ENCODE measurements at places on chromosomes 13 and 19.

GRCh38 chr13:50650592-50651504, 192.6 kb downstream of the DLEU7 start:
- no peak for DNase-seq

DNA sequence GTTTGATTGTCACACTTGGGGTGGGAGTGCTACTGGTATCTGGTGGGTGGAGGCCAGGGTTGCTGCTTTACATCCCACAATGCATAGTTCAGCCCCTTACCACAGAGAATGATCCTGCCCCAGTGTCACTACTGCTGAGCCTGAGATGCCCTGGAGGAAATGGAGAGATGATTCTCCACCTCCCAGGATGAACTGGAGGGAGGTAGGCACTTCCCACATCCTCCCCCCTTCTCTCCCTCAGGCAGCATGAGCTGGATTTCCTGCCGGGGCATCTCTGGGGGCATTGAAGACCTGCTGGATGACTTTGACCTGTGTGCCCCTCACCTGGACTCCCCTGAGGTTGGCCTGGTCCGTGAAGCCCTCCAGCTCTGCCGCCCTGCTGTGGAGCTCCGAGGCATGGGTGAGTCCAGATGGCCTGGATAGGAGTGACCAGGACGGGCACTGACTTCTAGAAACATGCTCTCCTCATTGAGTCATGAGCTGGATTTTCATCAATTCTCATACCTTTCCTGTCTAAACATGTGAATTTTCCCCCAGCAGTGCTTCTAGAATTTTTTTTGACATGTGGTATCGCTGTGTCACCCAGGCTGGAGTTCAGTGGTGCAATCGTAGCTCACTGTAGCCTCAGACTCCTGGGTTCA, 45.3 kb downstream of the NWD1 start:
- DNase-seq: no peak

GRCh38 chr13:67806796-67807195, 576.7 kb upstream of the PCDH9 start:
- DNase-seq: no peak

- no peak for DNase-seq
Observed at GRCh38 chr19:28567834-28568233, 645.1 kb downstream of the UQCRFS1 start.

DNA sequence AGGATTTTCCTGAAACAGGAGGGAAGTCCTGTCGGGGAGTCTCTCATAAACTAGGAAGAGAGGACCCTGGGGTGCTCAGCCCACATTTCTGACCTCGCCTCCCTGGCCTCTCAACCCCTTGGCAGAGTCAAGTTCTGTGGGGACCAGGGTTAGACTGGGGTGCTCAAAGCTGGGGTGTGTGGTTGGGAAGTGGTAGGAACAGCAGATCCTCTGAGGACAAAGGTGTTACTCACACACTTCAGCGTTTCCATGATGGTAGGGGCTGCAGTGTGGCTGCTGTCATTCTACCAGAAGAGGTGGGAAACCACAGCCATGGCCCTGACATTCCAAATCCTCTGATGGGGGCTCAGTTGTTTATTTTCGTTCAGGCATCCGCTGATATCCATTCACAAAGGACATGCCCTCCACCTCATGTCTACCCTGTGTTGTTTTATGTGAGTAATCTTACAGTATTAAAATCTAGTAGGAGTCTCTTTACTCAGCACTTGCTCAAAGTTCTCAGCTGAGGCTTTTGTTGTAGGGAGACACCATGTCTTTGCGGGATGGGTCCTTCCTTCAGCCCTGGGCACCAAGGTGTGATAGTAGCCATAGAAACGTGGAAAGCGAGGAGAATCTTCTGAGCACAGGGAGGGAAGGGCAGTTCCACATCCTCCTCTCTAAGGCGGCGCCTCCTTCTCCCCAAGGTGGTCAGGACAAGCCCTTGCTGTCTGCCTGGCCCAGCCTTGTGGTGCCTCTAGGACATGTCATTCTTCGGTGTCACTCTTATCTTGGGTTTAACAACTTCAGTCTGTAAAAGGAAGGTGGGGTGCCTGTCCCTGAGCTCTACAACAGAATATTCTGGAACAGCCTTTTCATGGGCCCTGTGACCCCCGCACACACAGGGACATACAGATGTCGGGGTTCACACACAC, 1.5 kb downstream of the KIR2DL3 start:
- DNase-seq: no peak

GRCh38 chr19:49106648-49107135, 7.5 kb upstream of the LIN7B start:
- no peak for DNase-seq

GRCh38 chr13:63086286-63086685, 1670.6 kb upstream of the PCDH20 start:
- DNase-seq: no peak

DNA sequence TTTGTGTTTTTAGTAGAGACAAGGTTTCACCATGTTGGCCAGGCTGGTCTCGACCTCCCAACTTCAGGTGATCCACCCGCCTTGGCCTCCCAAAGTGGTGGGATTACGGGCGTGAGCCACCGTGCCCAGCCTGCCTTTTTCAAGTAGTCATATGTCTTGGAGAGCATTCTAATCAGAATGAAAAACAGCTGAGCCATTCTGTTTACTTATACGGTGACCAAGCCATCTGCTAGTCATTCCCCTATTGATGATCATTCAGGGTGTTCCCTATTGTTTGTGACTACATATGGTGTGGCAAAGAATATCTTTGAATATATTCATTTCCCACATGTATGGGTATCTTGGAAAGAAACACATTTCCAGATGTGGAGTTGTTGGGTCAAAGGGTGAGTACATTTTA, 17.2 kb downstream of the BLOC1S3 start:
- no peak for DNase-seq

DNA sequence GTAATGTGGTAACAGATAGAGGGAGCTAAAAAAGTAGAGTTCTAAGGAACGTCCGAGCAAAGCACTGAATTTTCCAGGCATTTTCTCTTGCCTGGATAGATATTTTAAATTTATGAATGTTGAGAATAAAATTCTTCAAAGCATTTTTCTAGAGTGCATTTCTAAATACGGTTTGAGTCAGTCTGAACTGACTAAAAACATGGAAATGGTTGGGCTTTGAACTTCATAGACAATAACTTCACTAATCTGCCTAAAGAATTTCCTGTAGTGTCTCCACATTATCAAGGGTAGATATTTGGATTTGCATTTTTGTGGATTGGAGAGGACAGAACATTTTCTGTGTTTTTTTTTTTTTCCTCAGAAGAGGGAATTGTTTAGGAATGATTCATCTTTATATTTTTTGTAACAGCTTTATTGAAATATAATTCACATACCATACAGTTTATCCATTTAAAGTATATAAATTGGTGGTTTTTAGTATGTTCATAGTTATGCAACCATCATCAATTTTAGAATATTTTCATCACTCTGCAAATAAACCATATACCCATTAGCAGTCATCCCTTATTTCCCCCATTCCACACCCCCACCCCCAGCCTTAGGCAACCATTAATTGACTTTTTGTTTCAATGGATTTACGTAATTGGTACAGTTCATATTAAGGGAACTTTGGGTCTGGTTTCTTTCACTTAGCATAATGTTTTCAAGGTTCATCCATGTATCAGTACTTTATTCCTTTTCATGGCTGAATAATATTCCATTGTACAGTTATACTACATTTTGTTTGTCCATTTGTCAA, 20.7 kb downstream of the GARRE1 start:
- DNase-seq: no peak

- no peak for DNase-seq
Observed at GRCh38 chr19:6608940-6609339, 18.0 kb upstream of the CD70 start.

- DNase-seq: no peak
Observed at GRCh38 chr13:44280456-44280855, 93.2 kb upstream of the SERP2 start.

DNA sequence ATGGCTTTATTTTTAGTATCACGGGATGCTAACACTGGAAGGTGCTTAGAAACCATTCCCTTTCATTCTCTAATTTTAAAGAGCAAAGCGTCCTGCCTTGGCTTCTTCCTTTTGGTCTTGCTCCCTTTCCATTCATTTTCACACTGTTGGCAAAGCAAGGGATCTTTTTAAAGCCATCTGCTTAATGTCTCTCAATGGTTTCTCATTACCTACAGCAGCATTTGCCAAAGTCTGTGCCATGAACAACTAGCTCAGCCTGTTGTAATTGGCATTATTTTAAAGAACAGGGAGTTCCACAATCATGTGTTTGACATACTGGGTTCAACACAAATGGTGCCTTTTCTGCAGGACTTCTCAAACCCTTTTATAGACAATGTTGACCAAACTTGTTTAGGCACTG, 444.3 kb downstream of the GPC6 start:
- DNase-seq: no peak

GRCh38 chr19:55258476-55258827, 365 bp downstream of the PPP6R1 start:
- no peak for DNase-seq

DNA sequence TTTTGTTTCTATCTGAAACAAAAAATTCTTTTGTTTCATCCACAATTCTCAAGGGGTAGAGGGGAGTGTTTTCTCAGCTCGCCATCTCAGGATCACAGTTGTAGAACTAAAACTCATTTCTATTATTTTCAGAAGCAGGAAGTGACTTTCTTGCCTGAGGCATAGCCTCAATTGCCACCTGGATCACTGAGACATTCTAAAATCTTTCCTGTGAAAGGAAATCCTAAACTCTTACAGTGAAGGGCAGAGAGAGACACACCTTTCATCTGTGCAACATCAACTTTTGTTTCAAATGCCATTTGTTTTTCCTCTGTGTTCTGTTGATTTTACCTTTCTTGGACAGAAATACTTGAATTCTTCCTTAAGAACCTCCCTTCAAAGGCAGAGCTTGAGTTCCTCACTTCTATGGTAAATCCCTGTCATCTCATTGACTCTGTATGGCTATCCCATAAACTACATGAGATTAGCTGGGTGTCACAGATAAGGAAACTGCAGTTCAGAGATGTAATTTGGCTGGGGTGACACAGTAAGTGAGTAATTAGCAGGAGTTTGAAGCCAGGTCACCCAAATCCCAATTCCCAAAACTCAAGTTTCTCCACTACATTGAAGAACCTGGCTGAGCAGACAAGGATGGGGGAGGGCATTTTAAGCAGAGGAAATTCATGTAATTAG, 224.4 kb upstream of the HTR2A start:
- DNase-seq: no peak

GRCh38 chr13:69857183-69857821, 250.3 kb upstream of the ATXN8OS start:
- no peak for DNase-seq

DNA sequence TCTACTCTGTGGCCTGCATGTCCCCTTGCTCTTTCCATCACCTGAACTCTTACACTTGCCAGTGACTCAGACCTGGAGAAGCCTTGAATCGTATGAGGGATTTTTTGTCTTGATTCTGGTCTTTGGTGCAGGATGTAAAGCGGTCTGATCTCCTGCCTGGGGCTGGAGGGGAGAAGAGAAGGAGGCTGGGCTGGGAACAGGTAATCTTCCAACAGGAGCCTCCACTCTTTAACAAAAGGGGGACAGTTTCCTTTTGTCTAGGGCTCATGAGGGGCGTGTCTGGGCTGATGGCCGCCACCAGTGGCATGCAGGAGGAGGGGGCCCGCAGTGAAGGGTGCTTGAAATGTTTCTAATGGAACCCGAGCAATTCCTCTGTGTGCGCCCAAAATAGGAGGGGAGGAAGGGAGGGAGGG, 24.7 kb downstream of the NFIX start:
- DNase-seq: no peak

DNA sequence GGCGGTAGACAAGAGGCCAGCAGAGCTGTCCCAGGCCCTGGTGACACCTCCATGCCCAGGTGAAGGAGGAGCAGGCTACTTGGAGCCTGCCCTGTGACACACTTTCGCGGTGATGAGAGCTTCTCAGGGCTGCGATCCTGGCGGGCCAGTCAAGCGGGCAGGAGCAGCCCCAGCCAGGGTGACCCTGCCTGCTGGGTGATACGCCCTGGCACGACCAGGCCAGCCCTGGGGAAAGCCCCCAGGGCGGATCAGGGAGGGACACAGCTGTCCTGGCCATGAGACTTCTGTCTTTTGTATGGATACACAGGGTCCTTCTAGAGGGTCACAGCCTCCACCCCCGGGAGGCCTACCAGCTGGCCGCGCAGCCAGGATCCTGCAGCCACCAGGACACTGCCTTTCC, 13.1 kb downstream of the DNM2 start:
- DNase-seq: no peak

DNA sequence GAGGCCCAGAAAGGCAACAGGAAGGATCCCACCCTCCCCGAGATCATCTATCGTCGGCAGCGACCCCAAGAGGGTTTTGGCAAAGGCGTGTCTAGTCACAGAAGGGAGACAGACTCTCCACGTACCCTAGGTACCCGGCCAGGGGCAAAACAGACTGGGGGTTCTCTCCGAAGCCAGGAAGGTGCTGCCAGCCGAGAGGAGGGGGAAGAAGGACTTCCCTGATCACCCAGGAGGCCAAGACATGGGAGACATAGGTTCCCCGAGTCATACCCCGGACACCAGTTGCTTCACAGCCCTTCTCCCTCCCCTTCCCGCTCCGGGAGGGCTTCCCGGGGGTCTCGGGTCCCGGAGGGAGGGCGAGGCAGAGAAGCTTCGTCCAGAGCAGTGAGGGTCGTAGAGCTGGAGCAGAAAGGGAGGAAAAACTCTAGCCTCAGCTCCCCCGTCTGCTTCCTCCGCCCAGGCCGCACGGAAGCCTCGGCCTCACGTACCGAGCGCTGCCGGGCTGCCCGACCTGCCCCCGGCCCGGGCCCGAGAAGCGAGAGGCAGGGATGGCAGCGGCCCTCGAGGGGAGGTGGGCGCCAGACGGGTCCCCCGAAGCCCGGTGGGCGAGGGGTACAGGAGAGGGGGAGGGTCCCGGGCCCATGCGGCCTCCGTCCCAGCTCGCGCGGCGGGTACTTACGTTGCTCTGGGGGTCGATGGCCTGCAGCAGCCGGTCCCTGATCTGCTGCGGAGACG, 644 bp downstream of the MED26 start:
- DNase-seq: no peak

All from urinary bladder (tissue), 4 donors.